ENCODE measurements at places on chromosomes 16 and 17. TPM values are rescaled to one million over a fixed set of nuclear protein-coding genes. Genes with fewer than 3 reads are reported as not detected.

- ATAC-seq: no peak
These were observed 40.1 kb downstream of the ZNF276 start for GRCh38 chr16:89761304-89761922.

Gene TPSG1
- total RNA-seq: not detected

DNA sequence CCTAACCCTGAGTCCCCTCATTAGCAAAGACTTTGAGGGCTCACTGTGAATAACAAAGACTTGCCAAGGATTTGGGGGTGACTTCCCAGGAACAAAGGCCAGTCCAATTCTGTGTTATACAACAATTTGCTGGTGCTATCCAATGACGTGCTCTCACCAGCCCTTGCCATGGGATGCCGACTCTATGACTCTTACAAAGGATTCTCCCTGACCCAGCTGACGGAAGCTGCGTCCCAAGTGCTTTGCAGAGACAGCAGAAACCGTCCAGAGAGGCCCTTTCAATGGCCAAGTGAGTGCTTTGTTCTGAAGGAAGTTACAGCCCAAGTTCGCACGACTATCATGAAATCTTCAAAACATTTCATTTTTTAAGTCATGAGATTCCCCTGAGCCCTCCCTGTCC, 345.3 kb upstream of the TNRC6C start:
- ATAC-seq: no peak

DNA sequence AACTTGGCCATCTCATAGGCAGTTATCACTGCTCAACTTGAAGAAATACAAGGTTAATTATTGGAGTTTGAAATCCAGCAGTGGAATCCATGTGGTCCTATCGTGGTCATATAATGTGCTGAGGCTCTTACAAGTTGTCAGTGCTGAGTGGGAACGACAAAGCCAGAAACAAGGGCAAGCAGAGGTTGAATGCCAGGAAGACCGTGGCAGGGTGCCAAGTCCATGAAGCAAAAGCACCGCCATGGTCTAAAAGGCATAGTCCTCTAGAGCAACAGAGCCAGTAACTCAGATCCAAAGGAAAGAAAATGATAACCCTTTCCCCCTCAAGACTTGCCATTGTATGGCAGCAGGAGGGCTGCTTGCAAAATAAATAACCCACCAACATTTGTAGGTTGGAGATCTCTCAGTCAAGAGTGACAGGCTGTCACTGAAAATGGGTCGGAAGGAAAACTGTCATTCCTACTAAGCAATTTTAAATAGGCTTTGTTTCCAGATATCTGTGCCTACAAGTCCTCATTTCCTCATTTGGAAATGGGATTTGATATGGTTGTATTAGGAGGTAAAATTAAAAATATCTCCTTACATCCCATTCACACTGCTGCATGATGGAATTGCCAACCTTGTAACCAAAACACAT, 36.4 kb upstream of the HSBP1 start:
- ATAC-seq: no peak

GRCh38 chr16:77569406-77569805, 134.6 kb upstream of the ADAMTS18 start:
- no peak for ATAC-seq

GRCh38 chr17:75480281-75480680, 23.8 kb downstream of the TMEM94 start:
- no peak for ATAC-seq

DNA sequence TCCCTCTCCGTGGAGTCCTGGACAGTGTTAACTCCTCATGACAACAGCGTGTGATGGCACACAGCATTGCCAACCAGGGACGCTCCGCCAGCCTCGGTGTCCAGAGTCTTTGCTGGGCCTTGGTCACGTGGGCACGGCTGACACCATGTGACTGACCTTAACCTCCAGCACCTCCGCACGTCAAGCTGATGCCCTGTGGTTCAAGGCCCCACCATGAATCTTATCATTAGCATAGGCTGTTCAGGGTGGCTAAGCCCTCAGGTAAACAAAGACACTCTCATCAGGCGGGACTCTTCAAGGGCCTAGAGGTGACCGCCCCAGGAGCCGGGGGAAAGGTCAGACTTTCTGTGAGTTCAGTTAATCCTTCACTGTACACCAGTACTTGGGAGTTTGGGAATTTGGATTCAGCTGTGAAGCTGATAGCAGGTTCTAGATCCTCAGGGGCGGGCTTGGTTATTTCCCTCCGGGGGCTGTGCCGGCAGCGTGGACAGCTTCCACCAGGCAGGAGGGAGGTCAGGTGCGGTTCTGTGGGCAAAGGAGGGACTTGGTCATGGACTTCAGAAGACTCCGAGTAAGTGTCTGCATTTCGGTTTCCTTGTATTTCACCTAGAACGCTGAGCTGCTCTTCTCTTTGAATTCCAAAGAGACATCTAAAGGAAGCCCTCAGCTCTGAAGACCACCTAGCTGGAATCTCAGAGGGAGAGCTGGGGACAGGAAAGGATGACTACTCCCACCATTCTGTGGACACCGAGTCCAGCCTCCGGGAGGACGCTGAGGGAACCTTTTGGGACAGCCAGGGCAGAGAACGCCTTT, 195.5 kb upstream of the CIBAR2 start:
- no peak for ATAC-seq

DNA sequence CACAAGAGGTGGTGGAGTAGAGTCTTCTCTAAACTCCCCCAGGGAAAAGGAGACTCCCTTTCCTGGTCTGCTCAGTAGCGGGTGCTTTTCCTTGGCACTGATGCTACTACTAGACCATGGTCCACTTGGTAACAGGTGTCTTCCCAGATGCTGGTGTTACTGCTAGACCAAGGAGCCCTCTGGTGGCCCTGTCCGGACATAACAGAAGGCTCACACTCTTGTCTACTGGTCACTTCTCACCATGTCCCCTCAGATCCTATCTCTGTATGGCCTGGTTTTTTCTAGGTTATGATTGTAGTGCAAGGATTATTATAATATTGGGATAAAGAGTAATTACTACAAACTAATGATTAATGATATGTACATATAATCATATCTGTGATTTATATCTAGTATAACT, 49.7 kb upstream of the ARL4D start:
- ATAC-seq: no peak

DNA sequence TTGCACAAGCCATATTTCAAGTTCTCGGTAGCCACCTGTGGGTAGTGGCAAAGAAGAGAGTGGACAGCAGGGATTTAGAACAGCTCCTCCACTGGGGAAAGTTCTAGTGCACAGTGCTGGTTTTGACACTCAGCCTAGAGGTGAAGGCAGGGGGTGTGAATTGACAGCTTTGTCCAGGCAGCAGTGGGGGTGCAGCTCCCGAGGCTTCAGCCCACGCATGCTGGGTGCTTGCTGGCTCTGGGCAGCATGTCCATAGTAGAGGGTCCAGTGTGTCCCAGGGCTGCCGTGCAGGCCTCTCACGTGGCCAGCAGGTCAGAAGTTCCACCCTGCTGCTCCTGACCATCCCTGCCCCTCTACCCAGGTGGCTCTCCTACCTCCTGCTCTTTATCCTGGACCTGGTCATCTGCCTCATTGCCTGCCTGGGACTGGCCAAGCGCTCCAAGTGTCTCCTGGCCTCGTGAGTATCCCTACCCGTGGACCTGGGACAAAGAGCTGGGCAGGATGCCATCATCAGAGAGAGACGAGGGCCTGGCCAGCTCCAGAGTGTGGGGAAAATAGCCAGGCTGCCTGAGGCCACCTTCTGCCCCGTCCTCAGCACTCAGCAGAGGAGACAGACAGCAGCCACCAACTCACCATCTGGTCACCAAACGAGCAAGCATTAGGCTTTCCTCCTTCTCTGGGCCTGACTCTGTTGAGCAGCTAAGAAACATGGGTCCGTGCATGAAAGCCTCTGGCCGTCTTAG, 29.8 kb downstream of the TTYH2 start:
- no peak for ATAC-seq

GRCh38 chr16:59201821-59202220, 467.7 kb upstream of the GOT2 start:
- no peak for ATAC-seq

- no peak for ATAC-seq
These were observed 301 bp upstream of the ULK2 start for GRCh38 chr17:19868079-19868395.

DNA sequence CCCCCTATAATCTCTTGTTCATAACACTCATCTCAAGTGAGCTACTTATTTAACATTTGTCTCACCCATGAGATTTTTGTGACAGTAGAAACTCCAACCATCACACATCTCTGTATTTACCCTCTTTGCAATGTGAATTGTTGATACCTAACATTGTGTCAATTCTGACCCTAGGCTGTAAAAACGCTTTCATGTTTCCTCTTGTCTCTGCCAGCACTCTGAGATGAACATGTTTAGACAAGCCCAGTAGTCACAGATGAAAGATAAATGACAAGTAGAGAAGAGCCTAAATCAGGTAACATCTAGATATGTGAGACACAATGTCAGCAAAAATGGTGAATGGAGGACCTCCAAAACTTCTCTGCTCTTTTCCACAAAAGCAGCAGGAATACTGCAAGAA, 1254.5 kb upstream of the GOT2 start:
- ATAC-seq: no peak

Gene PIGQ
- 28.0 TPM for total RNA-seq

Gene PHKB
- 22.4 TPM for total RNA-seq

Gene PRKCB
- 87.7 TPM for total RNA-seq

Gene EPX
- not detected for total RNA-seq
